ENCODE measurements at places on chromosomes 16 and 17.

- DNase-seq: no peak
Observed at GRCh38 chr17:76539631-76540271, at the start of gene PRCD. PRCD (plus strand) TSS chr17:76540044; CDS start chr17:76540142, 98 bp downstream.

- no peak for DNase-seq
Observed at GRCh38 chr17:48738424-48738802, 9.9 kb upstream of the HOXB13 start.

- DNase-seq: no peak
Observed at GRCh38 chr17:82884341-82884969, 44.6 kb upstream of the ZNF750 start.

DNA sequence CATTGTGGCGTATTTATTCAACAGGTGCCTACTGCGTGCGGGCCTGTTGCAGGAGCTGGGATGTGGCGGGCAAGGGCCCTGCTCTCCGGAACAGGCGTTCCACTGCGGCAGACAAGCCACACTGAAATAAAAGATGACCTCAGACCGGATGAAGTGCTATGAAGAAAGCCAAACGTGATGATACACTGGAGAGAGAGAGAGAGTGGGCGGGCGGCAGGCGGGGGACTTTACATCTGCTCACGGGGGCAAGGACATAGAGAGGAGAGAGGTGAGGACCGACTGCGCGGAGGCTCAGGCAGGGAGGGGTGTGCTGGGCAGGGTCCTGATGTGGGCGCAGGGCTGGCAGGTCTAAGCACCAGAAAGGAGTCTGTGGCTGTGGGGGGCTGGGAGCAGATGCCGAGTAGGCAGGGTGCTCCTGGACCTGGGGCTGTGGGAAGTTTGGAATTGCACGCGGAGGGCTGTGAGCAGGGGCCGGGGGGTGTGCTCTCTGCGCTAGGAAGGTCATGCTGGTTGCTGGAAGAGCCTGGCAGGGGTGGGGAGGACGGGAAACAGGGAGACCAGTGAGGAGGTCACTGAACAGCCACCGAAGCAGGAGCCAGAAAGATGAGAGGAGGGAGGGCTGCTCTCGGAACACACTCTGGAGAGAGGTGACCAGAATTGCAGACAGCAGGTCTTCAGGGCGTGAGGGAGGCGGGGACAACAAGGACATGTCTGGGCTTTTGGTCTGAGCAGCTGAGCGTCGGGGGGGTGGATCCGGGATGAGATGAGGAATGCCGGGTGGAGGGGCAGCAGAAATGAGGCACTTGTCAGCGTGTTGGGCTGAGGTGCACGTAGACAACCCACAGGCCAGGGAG lies 9.9 kb downstream of the MXRA7 start:
- no peak for DNase-seq

DNA sequence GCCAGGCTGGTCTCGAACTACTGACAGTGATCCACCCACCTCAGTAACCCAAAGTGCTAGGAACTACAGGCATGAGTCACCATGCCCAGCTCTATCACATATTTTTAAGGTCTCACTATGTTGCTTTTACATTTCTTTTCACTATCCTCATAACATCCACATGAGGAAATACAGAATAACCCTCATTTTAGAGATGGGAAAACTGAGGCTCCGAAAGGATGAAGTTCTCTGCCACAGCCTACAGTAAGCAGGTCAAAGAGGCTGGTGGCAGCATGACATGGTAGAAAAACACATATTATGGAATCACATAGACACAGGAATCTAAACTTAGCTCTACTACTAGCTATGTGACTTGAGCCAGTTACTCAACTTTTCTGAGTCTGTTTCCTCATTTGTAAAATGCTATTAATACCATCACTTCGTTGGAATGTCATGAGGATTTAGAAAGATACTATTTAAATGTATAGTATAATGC lies 32.2 kb downstream of the APPBP2 start:
- DNase-seq: no peak
